ENCODE measurements at places on chromosomes 4 and X.

- no peak for DNase-seq
These were observed 415.7 kb upstream of the NDST4 start for GRCh38 chr4:115529126-115529525.

DNA sequence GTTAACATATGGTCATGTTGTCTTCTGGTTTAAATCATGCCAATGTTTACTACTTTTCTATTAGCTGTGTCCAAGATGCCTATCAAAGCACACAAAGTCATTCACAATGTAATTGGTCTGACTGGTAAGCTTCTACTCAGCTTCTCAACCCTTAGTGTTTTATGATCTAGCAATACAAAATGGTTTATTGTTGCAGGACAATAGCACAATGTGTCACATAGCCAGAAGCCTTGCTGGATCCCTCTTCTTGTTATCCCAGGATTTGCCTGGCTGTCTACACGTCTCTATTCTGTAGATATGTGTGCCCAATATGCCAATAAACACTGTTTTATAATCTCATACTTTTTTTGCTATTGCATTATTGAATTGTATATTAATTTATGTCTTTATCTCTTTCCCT, 1111.0 kb upstream of the AGA start:
- DNase-seq = no peak

DNA sequence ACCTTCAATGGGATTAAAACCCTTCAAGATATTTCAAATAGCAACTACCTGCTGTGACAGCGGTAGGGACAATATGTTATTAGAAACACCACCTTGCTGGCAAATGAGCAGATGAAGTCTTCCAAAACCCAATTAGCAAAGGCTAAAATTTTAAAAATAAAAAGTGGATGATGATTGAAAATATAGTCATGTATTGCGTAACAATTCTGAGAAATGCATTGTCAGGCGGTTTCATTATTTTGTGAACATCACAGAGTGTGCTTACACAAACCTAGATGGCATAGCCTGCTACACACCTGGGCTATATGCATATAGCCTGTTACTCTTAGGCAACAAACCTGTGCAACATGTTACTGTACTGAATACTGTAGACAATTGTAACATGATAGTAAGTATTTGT, 91.2 kb upstream of the ANXA3 start:
- no peak for DNase-seq

GRCh38 chrX:139201924-139202323, 328.6 kb upstream of the F9 start:
- DNase-seq = no peak

GRCh38 chr4:39521253-39521919, 5.9 kb downstream of the UGDH start:
- no peak for DNase-seq

DNA sequence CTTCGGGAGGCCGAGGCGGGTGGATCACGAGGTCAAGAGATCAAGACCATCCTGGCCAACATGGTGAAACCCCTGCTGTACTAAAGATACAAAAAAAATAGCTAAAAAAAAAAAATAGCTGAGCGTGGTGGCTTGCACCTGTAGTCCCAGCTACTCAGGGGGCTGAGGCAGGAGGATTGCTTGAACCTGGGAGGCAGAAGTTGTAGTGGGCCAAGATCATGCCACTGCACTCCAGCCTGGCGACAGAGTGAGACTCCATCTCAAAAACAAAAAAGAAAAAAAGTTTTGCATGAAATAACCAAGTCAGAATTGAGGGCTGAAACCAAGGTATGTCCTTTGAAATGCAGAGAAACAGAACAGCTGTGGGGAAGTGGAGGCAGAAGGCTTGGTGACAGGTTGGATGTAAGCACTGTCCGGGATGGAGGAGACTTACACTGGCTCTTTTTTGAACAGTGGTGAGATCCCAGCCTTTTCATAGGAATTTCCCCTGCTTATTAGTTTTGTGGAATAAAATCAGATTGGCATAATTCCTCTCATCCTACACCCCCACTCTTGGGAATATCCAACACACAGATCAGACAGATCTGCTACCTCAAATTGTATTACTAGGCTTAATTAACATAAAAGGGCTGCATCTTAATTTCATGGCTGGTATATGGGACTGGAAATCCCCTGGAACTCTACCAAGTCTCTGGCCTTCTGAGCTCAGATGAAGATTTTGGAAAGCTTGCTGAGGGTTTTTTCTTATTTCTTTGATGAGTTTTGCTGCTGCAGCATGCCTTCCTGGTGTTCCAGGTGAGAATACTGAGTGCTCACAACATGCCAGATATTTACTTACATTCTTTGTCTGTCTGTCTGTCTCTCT, 18.8 kb upstream of the C4orf36 start:
- DNase-seq = no peak
